IMR-90 (cell line): ENCODE measurements at places on chromosomes 7 and 10. TPM values are rescaled to one million over a fixed set of nuclear protein-coding genes. Genes with fewer than 3 reads are reported as not detected.
A peak's percentile ranks its signal among the peaks of the same experiment; 100 is the strongest.

DNA sequence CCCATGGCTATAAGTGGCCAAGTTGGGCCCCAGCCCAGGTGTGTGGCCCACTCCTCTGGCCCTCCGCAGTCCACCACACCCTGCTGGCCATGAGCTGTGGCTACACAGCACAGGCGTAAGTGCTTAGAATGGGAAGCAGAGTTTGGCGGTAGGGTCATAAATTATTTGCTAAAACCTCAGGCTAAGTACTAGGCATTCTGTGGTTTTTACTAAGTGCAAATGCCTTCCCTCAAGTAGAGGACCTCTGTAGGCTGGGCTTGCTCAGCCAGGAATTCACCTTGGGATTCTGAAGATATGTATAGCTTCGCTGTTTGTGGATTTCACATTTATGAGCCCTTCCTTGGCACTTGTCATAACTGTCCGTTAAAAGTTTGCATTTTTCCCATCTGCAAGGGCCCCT is 44.8 kb upstream of the LOXL4 start:
- no peak for DNase-seq

DNA sequence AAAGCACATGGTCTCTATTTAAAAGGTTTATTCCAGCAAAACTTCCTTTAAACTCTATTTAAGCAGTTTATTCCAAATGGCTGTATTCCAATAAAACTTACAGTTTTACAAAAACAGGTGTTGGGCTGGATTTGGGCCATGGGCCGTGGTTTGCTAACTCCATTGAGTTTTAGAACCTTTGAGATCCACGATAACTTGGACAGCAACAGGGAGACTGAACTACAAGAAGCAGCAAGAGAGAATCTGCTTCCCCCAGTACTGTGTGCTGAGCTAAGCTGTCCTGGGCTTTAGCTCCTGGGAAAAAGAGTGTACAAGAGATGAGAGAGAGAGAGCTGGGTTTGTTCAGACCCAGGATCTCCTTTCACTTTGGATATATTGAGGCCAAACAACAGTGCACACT is 204.0 kb upstream of the CELF2 start:
- no peak for DNase-seq

GRCh38 chr7:107691716-107692115 is 31.1 kb downstream of the SLC26A4 start:
- peak; percentile 34 for DNase-seq

RSPH10B2 gene
- not detected in 2 replicates for total RNA-seq

GRCh38 chr10:95559471-95559870 is 1.7 kb downstream of the SORBS1 start:
- no peak for DNase-seq

WDFY4 gene
- total RNA-seq = not detected in 2 replicates

- DNase-seq = no peak
Observed at GRCh38 chr7:1070544-1071011, 17.3 kb upstream of the GPER1 start.

DNA sequence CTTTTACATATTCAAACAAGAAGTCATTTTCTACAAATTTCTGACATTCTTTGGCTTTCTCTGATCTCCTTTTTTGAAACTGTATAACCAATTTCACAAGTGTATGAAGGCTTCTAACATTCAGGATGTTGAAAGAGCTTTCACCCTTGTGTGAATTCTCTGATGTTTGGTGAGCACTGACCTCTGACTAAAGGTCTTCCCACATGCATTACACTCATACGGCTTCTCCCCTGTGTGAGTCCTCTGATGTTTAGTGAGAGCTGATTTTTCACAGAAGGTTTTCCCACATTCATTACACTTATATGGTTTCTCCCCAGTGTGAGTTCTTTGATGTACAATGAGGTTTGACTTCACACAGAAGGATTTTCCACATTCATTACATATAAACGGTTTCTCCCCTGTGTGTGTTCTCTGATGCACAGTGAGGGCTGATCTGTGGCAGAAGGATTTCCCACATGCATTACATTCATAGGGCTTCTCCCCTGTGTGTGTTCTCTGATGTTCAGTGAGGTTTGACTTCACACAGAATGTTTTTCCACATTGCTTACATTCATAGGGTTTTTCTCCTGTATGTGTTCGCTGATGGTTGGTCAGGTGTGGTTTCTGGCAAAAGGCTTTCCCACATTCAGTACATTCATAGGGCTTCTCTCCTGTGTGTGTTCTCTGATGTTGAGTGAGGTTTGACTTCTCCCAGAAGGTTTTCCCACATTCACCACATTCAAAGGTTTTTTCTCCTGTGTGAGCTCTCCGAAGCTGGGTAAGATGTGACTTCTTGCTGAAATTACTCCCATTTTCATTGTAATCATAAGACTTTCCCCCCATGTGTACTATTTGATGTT is 25.7 kb downstream of the ZNF248 start:
- DNase-seq = no peak

DNA sequence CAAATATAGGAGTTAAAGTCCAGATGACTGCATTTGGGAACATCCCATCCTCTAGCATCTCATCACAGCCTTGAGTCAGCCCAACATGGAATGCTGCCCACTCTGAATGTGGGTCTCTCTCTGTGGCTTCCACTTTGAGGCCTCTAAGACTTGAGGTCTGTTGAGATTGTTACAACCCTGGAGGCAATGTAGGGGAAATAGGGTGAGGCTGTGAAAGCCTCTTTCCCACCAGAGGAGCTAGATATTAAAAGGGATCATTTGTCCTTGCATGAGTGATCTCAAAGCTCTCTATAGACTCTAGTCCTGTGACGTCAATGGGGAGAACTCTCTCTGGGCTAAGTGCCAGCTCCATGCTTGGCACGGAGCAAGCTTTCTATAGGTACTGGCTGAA is 6.4 kb upstream of the GOLGA7B start:
- DNase-seq = no peak

GRCh38 chr10:69647819-69648218 is 17.8 kb downstream of the FAM241B start:
- DNase-seq = no peak

CHST15 gene
- 0.18 and 0.28 TPM in 2 replicates for total RNA-seq

- no peak for DNase-seq
Observed at GRCh38 chr10:77819210-77820112, 107.1 kb downstream of the DLG5 start.

DNA sequence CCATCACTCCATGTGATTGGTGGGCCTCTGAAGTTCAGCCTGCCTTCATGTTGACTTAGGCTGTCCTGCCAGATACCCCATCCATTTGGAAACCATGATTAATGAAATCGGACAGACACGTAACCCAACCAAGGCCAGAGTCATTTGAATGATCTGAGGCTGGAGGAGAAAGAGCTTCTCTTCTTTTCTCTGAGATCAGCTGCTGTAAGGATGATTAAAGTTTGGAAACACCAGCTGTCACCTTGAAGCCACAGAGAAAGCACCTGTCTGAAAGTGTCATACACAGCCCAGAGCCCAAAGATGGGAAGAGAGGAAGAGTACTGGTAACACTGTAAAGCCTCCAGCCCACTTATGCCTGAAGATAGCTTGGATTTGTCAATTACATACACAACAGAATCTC is 22.9 kb downstream of the NEBL start:
- DNase-seq = no peak

SH2D4B gene
- total RNA-seq = not detected in 2 replicates

SNCG gene
- 10.6 and 11.9 TPM in 2 replicates for total RNA-seq

MOGAT3 gene
- not detected in 2 replicates for total RNA-seq

- peak; percentile 30 for DNase-seq
Observed at GRCh38 chr7:73520673-73521635, 1.1 kb downstream of the BAZ1B start.

DNA sequence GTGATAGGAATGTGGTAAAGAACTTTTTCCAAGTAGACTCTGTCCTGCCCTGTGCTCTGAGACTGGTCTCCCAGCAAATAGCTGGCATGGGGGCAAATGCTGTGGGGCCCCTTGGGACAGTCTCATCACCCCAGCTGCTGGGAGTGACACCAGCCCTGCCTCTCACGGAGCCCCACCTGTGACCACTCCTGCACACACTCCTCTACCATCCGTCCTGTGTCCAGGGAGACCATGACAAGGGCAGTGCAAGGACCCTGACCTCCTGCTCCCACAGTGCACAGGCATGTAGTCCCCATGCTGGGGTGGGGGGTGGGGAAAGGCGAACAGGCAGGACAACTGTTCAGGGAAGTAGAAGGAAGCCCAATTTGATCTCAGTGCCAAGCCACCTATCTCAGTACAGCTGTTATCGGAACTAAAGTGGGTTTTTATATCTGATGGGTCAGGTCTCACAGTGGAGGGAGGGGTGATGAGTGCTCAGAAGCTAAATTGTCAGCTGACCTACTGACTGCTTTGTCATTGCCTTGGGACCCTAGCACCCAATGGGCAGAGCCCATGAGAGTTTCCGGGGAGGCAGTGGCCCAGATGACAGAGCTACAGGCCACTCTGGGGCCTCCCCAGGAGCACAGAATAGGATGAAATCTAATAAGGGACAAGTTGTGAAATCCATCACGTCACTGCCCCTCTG is 24.5 kb downstream of the VSTM4 start:
- no peak for DNase-seq

PILRA gene
- not detected in 2 replicates for total RNA-seq

DNA sequence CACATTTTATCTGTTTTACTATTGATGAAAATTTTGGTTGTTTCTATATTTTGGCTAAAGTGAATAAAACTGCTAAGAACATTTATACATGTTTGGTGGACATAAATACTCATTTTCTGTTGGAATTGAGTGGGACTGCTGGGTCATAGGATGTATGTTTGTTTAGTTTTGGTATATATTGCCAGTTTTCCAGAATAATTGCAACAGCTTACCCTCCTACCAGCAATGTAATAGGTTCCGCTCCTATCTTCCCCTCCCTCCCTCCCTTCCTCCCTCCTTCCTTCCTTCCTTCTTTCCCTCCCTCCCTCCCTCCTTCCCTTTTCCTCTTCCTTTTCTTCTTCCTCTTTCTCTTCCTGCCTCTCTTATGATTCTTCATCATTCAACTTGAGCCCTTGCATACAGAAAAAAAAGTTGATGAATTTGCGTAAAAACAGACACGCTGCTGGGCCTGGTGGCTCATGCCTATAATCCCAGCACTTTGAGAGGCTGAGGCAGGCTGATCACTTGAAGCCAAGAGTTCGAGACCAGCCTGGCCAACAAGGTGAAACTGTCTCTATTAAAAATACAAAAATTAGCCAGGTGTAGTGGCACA is 23.5 kb downstream of the VKORC1L1 start:
- no peak for DNase-seq

DNA sequence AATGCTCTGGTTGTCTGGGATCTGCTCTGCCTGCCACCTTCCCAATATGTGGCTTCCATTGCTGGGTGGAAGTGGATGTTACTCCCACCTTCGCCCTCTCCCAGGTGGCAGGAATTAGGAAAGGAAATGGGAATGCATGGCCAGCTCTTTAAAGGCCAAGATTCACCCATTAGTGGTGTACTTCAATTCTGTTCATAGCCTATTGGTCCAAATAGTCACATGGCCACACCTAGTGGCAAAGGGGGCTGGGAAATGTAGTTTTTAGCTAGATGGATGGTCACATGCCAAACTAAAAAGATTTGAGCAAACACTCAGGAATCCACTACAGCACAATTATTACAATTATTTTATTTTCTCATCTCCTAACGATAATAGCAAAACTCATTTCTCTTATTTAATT is 135.1 kb downstream of the NPY start:
- DNase-seq = no peak

- no peak for DNase-seq
Observed at GRCh38 chr7:14414274-14414986, 425.0 kb upstream of the ETV1 start.

DNA sequence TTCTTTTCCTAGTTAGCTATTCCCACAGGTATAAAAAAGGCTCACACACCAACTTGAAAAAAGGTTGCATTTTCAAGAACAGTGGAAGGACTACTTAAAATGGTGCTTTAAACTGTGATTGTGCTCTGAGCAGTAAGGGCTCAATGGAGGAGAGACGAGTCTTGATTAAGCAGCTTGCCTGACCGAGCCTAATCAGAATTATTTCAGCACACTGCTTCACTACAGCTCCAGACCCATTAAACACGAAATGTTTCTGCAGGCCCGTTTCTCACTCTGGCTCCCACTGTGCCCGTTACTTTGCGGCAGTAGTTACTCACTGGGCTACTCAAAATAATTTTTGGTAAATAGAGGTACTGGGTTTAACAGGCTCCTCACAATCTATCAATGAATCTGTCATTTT is 126.0 kb downstream of the NRCAM start:
- DNase-seq = no peak

DNA sequence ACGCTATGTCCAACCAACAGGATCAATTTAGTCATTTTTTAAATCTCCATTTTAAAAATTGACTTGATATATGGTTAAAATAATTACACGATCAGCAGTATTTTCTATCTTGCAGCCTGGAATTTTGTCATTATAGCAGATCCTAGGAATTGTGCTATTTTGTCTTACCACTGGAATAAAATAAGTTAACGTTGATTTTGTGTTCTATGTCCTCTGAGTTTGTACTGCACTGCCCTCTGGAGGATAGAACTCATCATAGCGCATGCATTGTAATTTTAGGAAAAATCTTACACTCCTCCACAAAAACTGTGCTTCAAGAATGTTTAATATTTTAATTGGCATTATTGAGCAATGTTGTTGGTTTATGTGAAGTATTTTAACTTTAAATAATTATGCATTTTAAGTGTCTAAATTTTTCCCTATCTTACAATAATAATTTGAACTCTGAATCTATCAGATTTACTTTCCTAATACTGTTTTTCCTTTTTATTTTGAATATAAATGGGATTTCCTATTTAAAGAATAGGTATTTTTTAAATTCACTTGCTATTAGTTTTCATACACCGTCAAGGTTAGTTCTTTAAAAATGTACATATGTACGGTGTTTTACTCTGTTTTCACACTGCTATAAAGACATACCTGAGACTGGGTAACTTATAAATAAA is 220.1 kb downstream of the PPP1R3A start:
- DNase-seq = peak; percentile 39

- DNase-seq = peak; percentile 65
Observed at GRCh38 chr10:86960003-86960862, 1.8 kb downstream of the SNCG start.

DNA sequence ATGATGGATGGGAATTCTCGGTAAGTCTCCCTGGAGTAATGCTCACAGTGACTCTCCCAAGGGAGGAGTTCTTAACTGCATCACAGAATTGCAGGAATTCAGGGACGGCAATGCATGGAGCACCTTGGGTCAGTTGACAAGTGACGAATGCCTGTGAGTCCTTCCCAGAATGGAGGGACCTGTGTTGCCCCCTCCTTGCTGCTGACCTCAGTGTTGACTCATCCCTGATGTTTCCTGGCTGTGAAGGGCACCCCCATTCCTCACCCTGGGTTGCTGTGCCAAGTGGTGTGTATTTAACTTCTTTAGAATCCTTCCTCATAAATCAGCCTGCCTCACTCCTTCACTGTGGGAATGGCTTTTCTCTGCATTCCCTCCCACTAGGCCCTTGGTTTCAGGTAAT is 98.9 kb downstream of the LRMDA start:
- DNase-seq = no peak

- DNase-seq = no peak
Observed at GRCh38 chr10:79116368-79116767, 47.6 kb downstream of the ZMIZ1 start.
